ENCODE measurements at places on chromosomes 11 and 22. TPM values are rescaled to one million over a fixed set of nuclear protein-coding genes. Genes with fewer than 3 reads are reported as not detected.

- no peak for DNase-seq
Observed at GRCh38 chr11:10354389-10354788, 49.5 kb downstream of the ADM start.

Gene DTX4
- 1.7 TPM for total RNA-seq

- DNase-seq: peak; percentile 94
Observed at GRCh38 chr11:66568124-66568916, at the start of gene CTSF. Gene CTSF (minus strand): TSS chr11:66568606. CDS start chr11:66568486, 120 bp downstream.

- no peak for DNase-seq
Observed at GRCh38 chr11:130037058-130037457, 32.6 kb upstream of the APLP2 start.

GRCh38 chr11:20861322-20861721 lies 191.9 kb downstream of the NELL1 start:
- no peak for DNase-seq

GRCh38 chr22:22026157-22026831 lies 43.7 kb upstream of the TOP3B start:
- no peak for DNase-seq

- DNase-seq: peak; percentile 59
Observed at GRCh38 chr22:20509344-20510047, 2.1 kb downstream of the MED15 start.

DNA sequence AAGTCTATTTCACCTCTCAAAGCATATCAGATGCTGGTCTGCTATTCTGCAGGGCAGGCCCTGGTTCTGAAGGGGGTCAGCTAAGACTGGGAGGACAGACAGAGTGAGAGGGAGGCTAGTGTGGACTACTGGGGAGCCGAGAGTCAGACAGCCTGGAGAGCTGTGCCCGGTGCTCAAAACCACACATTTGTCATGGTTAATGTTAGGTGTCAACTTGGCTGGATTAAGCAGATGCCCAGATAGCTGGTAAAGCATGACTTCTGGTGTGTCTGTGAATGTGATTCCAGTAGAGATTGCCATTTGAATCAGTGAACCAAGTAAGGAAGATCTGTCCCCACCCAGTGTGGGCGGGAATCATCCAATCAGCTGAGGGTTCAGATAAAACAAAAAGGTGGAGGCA lies 102.6 kb downstream of the SNX19 start:
- DNase-seq: no peak

DNA sequence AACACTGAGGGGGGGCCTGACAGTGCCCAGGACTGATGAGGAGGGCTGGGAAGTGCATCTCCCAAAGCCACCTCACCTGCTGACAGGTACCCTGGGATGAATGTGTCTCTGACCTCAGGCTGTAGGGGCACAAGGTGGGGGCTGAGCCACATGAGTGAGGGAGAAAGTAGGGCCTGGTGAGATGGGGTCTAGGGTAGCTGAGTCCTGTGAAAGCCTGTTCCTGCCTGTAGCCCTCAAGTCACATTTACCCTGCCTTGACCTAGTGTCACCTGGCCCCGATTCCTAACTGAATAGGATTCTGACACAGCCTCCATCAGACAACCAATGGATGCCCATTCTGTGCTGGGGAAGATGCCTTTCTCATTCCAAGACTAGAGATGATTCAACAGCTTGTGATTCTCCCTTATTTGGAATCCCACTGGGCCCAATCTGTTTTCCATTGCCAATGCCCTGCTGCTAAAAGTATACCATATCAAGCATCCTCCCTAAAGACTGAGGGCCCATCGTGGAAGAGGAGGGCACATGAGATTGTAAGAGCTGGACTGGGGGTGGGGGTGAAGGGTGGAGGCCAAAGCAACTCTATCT lies 11.1 kb upstream of the RFPL1 start:
- DNase-seq: no peak

GRCh38 chr11:68010090-68011041 lies at the start of gene ALDH3B1:
Gene ALDH3B1 (plus strand): TSS chr11:68010327. CDS start chr11:68015298, 4,971 bp downstream.
- peak; percentile 96 for DNase-seq

Gene SCGB2A2
- not detected for total RNA-seq

- DNase-seq: no peak
Observed at GRCh38 chr11:114276077-114276476, 20.1 kb upstream of the NNMT start.

DNA sequence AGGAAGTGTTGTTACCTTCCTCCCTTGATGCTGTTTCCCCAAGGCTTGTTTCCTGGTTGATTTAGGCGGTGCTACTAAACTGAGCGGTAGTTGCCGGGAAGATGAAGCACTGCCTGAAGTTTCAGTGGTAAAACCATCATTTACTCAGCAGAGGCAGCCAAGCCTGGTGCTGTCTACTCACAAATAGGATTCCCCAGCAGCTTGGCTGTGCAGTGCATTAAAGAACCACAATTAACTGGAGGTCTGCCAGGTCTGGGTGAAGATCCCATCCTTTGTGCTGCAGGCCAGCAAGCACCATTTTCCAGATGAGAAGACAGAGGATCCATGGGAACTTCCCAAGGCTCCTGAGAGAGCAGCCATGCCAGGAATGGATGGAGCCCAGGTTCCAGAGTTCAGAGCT lies 231.9 kb upstream of the E2F8 start:
- no peak for DNase-seq

- no peak for DNase-seq
Observed at GRCh38 chr11:47589977-47590861, 3.7 kb downstream of the FAM180B start.

Gene KRTAP5-1
- total RNA-seq: not detected

GRCh38 chr11:429931-430456 lies 11.8 kb downstream of the ANO9 start:
- DNase-seq: peak; percentile 17

Gene KCNJ4
- 16.6 TPM for total RNA-seq

DNA sequence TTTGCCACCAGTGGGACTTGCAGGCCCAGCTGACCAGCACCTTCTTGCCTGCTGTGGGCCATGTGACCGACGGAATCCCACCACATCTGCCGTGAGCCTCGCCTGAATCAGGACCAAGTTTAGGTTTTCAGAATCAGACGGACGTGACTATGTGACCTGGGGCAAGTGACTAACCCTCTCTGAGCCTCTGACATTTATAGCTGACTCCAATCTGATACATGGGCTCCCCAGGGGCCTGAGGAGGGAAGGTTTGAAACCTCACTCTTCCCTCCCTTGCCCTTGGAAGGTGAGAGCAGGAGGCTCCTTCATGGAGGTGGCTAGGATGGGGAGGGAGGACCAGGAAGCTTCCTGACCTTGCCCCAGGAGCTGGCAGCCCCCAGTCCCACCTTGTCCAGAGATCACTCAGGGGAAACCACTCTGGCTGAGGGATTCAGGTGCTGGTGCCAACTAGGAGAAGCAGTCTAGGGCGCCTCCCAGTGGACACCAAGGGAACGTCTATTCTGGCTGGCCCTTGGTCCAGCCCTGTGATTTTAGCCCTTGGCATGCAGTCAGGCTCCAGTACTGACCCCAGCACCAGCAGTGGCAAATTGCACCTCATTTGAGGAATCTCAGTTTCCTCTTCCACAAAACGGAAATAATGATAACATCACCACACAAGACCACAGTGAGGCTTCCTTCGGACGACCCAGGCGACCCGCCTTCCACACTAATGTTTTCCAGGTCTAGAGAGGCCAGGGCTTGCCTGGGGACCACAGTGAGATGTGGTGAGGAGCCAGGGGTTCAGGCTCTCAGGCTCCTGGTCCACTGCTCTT lies 47.2 kb upstream of the SYT7 start:
- peak; percentile 76 for DNase-seq

DNA sequence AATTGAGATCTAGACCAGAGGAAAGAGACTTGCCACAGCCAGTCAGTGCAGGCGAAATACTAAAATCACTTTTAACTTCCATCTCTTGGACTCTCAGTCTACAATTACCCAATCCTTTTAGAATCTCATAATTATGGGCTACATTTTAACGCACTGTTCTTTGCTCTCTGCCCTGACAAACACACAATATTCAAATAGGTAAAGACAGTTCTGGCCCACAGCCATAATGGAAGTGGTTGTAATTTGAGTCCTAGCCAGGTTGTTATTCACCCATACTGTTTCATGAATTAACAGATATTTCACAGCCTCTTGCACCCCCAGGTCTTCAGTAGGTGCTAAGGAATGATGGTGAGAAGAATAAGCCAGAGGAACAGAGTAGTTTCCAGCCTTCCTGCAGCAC lies 830 bp downstream of the C11orf97 start:
- no peak for DNase-seq

DNA sequence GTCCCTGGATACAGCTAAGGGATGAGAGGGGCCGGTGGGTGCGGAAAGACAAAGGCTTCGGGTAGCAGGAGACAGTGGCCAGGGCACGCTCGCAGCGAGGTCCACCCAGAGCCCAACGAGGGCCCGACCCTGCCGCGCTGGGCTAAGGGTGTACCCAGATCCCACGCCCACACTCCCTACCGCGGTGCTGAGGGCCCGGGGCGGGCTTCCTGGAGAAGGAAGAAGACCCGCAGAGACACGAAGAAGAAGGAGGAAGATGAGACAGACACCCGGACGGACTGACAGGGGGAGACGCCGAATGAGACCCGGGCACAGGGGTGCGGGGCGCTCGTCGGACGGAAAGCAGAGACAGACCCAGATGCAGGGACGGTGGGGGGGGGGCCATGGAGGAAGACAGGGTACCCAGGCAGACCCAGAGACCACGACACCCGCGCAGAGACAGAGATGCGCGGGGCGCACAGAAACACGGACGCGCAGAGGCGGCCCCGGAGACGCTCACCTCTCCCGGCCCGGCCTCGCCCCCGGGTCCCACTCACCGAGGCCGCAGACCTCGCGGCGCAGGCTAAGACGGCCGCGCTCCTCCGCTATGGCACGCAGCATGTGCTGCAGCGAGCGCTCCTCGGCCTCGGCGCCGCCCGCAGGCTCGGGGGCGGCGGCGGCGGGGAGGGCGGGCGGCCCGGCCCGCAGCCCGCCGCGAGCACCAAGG lies 437 bp downstream of the KIAA0930 start:
- peak; percentile 57 for DNase-seq

DNA sequence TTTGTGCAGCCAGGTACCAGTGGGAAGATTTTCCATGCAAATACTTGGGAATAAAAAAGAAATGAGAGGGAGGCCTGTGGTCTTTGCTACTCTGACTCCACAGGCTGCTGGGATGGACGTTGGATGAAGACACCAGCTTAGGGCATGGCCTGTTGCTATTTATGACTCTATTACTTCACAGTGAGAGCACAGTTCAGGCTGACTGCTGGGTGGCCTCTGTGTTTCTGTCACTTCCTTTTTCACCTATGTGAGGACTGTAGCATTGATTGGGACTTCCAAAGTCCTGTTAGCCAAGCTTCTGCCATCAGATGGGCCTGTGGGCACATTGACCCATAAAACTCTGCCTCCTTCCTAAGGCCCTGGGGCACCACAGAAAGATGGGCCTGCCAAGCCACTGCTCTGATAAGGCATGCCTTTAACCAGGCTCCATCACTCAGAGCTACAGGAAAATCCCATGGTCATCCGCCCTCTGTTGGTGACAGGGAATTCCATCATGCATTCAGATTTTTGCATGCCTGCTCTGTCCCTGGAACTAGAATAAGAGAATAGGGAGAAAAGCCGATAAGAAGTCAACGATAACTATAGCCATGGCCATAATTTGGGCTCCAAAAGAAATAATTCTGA lies 64.6 kb downstream of the KCNJ1 start:
- DNase-seq: no peak

Gene MS4A2
- 1.0 TPM for total RNA-seq

- DNase-seq: no peak
Observed at GRCh38 chr11:46414466-46414796, 22.9 kb upstream of the CHRM4 start.

Gene ARHGAP42
- 7.2 TPM for total RNA-seq

Measured in Right ventricle myocardium superior (tissue), 1 donor.